ENCODE measurements at places on chromosomes 7 and 10. TPM values are rescaled to one million over a fixed set of nuclear protein-coding genes. Genes with fewer than 3 reads are reported as not detected.

Gene OR2A1
- total RNA-seq: not detected

GRCh38 chr10:48923748-48924147 lies 15.9 kb downstream of the LRRC18 start:
- H3K4me1 ChIP-seq: no peaks in the 10 kb centered on the region
- H3K27me3 ChIP-seq: peaks cover 18% of the 10 kb centered on the region
- no peak overlapping the region for H3K27ac ChIP-seq

Gene NRF1
- total RNA-seq: 12.7 TPM

DNA sequence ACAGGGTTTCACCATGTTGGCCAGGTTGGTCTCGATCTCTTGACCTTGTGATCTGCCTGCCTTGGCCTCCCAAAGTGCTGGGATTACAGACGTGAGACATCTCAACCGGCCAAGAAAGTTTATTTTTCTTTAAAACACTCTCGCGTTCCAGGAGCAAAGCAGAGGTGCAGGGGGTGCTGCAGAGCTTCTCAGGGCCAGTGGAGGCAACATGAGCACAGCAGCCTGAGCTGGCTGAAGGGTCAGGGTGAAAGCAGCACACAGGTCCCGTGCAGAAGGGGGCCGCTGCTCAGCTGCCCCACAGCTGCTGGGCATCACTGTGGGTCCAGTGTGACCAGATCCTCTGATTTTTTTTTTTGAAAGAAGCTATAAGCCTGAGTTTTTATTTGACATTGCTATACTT lies 46.1 kb downstream of the EPHB4 start:
- no peaks in the 10 kb centered on the region for H3K4me1 ChIP-seq
- no peak for DNase-seq
- H3K4me3 ChIP-seq: no peak overlapping the region
- H3K27me3 ChIP-seq: no peaks in the 10 kb centered on the region
- H3K36me3 ChIP-seq: no peaks in the 10 kb centered on the region

DNA sequence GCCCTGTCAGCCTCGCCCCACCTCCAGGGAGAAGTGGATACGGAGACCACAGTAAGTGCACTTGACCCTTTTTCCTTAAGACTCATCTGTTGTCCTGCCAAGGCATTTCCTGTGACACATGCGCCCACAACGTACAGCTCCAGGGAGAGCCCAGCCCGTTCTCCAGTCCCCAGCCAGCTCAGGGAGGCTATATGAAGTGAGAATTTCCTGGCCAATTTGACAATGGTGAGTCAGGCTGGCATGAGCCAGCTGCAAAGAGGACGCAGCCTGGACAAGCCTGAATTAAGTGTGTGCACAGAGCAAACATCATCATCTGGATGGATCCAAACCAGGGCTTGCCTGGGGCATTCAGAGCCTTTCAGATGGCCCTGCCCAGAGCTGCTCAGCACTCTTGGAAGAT lies 244.8 kb downstream of the KCNMA1 start:
- H3K4me1 ChIP-seq: peaks cover 55% of the 10 kb centered on the region
- peak overlapping the region; percentile 75 for H3K27ac ChIP-seq
- no peak overlapping the region for H3K4me3 ChIP-seq
- no peak for DNase-seq

Gene CALY
- total RNA-seq: not detected

Gene ZFAND2A
- total RNA-seq: 23.3 TPM

DNA sequence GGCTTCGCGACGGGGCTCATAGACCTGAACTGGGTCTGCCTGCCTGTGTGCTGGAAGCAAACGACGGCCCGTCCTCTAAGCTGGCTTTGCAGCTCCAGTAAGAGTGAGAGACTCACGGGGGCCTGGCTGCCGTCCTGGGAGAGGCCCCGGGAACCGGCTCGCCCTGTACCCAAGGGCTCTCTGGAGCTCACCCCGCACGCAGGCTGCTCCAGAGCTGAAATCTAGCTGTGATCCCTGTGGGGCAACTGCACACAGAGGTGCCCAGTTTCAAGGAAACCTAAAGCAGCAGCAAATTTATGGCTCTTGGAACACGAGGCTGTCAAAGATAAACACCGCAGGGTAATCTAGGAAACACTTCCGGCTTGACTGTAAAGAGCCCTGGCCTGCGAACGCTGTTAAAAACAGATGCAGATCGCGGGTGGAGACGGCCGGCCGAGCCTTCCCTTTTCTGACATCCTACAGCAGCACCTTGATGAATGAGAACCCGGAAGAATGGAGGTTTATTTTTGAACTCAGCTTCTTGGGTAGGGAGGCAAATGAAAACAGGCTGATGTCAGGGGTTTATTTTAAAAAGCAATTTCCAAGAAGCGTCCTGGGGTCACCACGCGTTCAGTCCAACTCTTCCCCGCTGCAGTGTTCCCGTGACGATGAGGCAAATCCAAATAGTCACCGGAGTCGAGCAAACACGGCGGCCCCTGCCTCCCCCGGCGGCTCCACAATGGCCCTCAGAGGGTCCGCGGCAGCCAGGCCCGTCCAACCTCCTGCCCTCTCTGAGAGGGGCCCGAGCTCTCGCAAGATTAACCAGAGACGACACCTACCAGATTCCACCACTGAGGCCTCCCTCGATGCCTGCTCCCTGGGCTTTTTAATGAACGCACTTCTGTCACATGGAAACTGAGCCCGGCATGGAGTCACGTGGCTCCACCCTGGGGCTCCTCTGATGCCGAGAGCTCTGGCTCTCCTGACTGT lies 29.6 kb downstream of the AMZ1 start:
- H3K36me3 ChIP-seq: peaks cover 16% of the 10 kb centered on the region
- no peak overlapping the region for H3K4me3 ChIP-seq

GRCh38 chr7:87263537-87263936 lies 44.0 kb upstream of the TMEM243 start:
- H3K4me3 ChIP-seq: no peak overlapping the region
- H3K36me3 ChIP-seq: no peaks in the 10 kb centered on the region
- no peaks in the 10 kb centered on the region for H3K27me3 ChIP-seq
- H3K27ac ChIP-seq: no peak overlapping the region
- no peaks in the 10 kb centered on the region for H3K4me1 ChIP-seq
- DNase-seq: no peak

DNA sequence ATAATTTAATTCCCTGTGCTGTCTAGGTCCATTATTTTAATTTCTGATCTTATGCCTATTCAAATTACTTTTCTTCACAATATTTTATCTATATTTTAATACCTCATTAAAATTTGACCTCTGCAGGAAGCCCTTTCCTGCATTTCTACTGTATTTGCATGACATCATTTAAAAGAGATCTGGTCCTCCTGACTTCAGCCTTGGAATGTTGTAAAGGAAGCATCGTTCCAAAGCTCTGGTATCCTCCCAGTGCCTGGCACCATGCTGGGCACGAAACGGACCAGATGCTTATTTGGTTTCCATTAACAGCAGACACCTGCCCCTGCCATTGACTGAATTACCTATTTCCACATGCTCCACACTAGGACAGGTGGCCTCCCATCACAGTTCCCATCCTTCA lies 247.5 kb downstream of the KLF6 start:
- H3K27ac ChIP-seq: no peak overlapping the region
- DNase-seq: no peak
- H3K36me3 ChIP-seq: no peaks in the 10 kb centered on the region

Measured in esophagus squamous epithelium (tissue), 5 donors.